ENCODE measurements at places on chromosomes 5 and 9.
A peak's percentile ranks its signal among the peaks of the same experiment; 100 is the strongest.

- DNase-seq: no peak
Measured at GRCh38 chr9:98555651-98556465, 152.9 kb downstream of the GABBR2 start.

DNA sequence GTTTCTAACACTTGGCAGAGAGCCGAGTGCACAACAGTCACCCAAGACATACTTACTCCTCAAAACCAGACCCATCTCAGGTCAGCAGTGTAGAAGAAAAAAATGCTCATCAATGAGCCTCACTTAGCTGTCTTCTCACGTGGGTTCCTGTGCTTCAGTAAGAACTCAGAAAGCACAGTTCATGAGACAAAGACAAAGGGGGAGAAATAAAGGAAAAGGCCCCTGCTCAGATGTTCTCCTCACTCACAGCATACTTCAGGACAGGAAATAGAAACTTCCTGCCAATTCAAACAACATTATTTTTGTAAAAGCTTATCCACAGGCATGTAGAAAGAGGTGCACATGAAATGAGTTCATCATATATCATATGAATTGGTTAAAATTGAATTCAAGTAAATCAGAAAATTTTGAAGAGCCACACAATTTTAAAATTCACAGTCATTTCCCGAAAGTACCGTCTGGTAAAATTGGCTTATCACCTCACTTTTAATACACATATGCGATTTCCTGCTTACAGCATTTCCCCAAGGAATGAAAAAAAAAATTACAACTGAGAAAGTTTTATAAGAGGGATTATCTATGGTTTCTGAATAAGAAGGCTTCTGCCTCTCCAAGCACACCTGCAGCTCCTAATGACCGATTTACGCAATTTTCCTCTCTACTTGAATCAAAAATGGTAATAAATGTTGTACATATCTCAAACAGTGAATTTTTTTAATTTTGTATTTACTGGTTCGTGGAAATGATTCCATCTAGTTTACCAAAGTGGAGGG lies 328.3 kb downstream of the TMEM167A start:
- no peak for DNase-seq

GRCh38 chr5:163306421-163306820 lies 131.0 kb upstream of the CCNG1 start:
- DNase-seq: no peak

DNA sequence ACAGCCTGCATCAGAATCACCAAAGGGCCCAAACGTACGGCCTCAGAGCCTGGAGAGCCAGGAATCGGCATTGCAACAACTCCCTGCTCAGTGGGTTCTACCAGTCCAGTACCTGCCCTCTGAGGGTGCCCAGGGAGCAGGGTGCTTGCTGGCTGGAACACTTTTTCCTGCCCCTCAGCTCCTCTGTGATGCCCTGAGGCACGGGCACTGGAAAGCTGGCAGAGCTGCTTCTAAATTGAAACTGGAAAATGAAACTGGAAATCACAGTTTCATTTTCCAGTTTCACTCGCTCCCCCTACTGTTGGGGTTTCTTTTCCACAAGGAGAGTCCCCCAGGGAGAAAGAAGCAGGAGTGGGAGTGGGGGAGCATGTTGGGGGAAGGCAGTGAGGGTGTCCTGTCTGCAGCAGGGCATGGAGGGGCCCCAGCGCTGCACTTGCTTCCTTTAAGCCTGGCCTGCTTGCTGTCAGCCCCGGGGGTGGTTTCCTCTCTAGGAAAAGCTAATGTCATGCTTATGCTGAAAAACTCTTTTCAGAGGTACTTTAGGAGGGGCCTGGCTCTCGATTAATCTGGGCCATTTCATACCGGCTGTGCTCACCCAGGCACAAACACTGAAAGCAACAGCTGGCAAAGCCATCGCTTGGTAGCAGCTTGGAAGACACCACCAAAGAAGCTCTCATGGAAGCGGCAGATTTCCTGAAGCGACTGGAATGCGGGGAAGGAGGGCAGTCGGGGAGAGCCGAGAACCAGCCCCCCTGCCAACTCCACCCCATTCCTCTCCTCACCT lies 26.2 kb downstream of the IRF1 start:
- DNase-seq: peak; percentile 50

DNA sequence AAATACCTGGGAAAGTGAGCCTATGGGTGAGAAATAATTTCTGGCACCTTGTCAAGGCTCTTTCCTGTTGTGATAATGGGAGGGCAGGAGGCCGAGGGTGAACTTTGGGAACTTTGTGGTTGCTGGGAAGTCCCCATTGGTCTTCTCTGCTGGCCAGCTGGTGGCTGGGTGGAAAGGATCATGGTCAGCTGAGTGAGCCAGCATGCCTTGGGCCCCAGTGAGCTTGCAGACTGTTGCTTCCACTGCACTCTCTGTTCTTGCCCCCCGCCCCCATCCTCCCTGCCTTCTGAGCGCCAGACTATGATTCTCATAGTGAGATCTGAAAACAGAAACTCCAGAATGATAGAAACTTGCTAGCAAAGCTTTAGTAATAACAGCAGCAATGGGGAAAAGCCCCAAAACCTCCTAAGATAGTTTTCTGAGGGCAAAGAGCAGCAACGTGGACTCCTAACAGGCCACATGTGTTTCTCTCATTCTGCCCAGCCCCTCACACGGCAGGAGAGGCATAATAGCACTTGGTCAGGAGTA lies 139.2 kb upstream of the SMARCA2 start:
- DNase-seq: no peak

DNA sequence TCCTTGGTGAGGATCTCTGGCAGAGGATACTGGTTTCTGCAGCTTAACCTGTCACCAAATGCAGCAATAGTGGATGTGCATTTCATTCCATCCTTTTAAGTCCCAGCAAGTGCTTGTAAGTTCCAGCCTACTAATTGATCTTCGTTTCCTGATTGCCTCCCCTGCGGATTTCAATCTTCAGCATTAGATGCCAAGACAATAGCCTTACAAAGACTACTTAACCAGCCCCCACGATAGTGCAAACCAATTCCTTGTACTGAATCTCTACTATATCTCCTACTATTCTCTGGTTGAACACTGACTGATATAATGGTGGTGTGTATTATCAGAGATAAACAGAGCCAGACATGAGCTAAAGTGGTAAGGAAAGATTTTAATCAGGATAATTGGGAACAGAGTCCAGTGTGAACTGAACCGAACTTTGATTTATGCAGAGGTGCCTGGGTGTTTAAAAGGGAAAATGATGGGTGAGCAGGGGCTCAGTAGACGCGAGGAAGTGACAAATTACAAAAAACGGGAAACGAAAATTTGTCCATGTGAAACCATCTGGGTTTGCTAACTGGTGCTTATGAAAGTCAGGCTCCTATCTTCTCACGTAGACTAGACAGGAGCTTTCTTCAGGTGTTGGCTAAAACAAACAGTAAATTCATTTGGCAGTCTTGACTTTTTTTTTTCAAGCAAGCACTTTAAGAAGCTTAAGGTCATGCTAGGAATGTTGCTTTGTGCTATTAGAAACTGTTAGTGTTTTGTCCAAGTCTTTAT lies 106.9 kb upstream of the ST8SIA4 start:
- DNase-seq: no peak

- DNase-seq: no peak
Measured at GRCh38 chr5:135743181-135743580, 91.3 kb upstream of the SLC25A48 start.

DNA sequence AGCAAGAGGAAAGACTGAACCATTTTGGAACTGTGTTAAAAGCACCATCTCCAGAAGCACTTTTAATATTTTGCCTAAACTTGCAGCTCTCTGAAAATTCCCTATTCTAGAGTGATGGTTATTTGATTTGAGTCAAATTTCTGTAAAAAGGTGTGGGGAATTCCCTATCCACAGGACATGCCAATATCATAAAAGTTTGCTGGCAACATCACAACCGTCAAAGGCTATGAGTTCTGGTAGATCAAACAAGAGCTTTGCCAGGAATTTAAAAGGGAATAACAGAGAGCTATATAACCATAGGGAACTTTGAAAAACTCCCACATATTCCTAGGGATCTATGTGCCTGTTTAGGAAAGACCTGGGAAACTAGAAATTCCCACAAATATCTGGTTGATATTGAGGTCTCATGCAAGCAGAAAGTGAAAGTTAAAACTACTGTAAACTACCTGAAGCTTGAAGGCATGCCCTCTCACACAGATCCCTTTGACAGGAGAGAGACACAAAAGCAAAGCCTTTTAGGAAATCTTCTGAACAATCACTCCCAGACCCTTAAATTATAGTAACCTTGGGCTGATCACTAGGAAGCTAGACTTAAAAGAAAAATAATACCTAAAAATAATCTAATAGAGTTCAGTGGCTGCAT lies 549.9 kb downstream of the ANXA1 start:
- no peak for DNase-seq

DNA sequence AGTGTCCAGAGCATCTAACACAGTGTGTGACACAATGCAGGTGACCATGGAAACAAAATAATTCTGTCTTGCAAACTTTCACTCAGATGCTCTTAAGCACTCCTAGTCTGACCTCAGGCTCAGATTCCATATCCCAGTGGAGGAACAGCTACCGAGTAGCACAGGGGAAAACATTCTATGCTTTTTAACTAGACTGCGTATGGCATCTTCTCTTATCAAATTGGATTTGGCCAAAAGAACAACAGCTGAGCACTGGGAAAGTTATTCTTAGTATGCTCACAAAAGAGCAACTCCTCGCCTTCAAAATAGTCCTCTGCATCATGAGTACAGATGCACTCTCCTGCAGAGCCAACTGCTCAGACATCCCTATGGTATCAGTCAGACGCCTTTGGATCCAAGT lies 528.2 kb upstream of the DAP start:
- DNase-seq: no peak

- peak; percentile 15 for DNase-seq
Measured at GRCh38 chr5:14364096-14364495, 217.5 kb upstream of the OTULINL start.

- no peak for DNase-seq
Measured at GRCh38 chr5:56595566-56595965, 219.8 kb upstream of the MAP3K1 start.

DNA sequence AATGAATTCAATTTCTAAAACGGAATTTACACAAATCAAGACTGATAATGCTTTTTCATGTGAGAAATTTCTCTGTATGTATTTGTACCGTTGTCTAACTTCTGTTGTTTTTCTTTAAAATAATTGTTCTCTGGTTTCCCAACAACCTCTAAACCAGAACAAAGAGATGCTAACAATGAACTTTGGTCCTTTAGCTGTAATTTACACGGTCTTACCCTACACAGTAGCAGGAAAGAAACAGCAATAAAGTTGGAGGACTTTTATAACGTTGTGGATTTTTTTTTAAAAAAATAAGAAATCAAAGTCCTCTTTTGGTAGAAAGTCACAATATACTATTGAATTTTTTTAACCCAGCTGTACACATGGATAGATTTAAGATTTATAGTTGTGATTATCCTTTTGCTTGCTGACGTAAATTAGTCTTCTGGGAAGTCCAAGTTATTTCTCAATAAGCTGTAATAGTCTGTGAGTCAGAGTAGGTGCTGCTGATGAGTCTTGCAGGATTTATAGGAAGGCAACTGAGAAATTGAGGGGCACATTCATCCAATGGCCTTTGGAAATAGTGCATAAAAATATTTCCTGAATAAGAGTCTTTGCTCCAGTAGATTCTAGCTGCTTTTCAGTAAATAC lies 76.8 kb upstream of the PCSK1 start:
- DNase-seq: no peak

- DNase-seq: no peak
Measured at GRCh38 chr5:84197538-84197937, 187.1 kb downstream of the EDIL3 start.

GRCh38 chr5:83972236-83972635 lies 251.6 kb upstream of the HAPLN1 start:
- DNase-seq: no peak

- no peak for DNase-seq
Measured at GRCh38 chr5:134490925-134491271, 34.6 kb upstream of the JADE2 start.
